Activated T-cell treated with anti-CD3 and anti-CD28 coated beads, Interleukin-2, amount 50 U/mL, for 72 hours (primary cell): ENCODE measurements at places on chromosomes 2 and 18.

GRCh38 chr2:133431289-133431688 lies 137.0 kb downstream of the NCKAP5 start:
- no peak for DNase-seq

GRCh38 chr2:189076572-189076971 lies 102.4 kb downstream of the COL3A1 start:
- DNase-seq = no peak

DNA sequence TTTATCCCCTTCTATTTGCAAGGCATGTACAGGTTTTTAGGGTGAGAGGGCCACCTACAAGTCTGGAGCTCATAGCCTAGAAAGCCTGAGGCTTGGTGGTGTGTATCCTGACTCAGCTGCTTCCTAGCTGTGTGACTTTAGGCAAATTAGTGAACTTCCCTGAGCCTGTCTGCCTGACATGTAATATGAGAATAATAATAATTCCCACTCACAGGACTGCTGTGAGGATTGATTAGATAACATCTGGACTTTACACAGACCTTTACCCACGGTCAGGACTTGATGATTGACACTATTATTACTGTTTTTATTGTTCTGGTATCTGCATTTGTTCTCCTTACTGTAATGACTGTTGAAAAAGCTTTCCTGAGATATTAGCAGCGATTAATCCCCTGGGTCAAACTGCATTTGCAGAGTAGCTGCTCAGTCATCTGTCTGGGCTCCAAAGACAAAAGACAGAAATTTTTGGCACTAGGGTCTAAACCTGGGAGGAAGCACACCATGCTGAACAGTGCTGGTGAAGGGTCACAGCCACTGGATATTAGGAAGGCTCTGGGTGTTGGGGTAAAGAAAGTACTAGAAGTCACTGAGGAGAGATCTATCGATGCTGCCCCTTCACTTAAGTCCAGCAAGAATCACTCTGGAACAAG lies 276.5 kb upstream of the FN1 start:
- DNase-seq = no peak

- no peak for DNase-seq
Observed at GRCh38 chr2:25492726-25493125, 151.0 kb upstream of the DNMT3A start.

DNA sequence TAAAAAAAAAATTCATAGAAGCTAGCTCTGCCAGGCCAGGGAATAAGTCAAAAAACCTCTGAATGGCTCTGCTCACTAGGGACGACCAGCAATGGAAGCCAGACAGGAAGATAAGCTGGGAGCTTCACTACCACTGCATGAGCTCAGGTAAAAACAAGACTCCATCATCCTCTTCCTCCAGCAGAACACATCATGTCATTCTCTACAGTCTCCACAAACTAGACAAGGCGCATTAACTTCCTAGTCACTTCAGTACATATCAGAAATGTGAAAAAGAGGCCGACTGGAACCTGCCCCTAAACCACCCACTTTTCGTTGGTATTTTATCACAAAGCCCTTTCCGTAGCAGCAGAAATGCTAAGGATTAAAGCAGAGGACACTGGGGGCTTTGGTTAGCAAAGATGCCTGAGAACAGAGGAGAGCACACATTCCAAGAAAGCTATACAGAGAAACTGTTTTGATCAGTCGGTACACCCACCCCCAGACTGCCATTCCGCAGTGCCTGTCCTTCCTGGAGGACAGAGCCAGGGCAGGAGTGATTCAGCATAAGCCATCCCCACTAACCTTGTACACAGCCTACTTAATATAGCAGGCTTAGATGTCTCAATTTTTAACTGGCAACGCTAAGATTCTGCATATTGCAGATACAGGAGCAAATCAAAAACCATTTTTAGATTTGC lies 53.4 kb downstream of the AAK1 start:
- no peak for DNase-seq
